ENCODE measurements at places on chromosomes 13 and 19.

GRCh38 chr19:31604493-31605040 is 255.3 kb upstream of the TSHZ3 start:
- DNase-seq = no peak

GRCh38 chr19:29833614-29834261 is 21.9 kb downstream of the CCNE1 start:
- DNase-seq = no peak

DNA sequence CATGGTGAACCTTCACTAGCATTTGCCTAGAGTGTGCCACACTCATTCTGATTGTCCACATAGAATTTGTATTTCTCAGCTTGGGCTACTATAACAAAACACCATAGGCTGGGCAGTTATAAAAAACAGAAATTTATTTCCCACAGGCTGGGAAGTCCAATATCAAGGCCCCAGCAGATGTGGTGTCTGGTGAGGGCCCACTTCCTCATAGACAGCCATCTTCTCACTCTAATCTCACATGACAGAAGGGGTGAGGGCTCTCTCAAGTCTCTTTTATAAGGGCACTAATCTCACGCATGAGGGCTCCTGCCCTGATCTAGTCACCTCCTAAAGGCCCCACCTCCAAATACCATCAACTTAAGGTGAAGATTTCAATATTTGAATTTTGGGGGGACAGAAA is 53.6 kb downstream of the LRRC63 start:
- no peak for DNase-seq

DNA sequence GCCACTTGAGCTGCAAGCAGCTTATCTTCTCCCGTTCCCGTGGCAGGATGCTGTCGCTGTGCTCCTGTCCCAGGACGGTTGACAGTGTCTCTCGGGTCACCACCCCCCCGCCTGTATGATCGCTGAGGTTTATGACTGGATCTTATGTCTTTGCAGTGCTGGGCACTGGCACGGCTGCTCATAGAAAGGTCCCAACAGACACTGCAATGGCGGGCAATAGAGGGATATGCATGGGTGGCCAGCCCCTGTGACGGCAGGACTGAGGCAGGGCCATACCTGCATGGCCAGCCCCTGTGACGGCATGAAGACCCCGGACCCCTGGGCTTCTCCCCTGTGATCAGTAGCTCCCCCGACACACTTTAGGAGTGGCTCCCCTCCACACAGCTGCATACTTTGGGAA is 307.2 kb downstream of the TEX29 start:
- DNase-seq = no peak

DNA sequence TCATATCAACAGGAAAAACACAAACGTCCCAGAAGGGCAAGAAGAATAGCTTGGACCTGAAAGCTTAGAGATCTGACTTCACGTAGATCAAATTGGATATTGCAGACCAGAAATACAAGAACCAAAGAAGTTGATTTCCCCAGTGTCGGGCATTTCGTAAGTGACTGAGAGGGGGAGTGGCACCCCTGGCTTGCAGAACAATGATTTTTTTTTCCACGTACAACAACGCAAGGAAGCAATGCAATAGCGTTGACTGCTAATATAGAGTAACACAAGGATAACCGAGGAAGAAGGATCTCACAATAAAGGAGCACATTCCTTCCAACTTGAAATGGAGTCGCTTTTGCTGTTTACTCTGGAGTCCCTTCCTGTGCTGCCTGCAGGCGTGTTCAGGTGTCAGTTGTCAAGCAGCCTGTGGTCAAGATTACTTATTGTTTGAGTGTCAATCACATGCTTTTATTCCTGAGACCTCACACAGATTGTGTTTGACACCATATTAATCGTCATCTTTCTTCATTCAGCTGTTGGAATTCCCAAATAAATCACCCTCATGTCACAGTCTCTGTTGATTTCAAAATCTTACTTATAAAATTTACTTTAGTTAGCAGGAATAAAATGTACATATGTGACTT is 139.4 kb downstream of the FREM2 start:
- DNase-seq = no peak

DNA sequence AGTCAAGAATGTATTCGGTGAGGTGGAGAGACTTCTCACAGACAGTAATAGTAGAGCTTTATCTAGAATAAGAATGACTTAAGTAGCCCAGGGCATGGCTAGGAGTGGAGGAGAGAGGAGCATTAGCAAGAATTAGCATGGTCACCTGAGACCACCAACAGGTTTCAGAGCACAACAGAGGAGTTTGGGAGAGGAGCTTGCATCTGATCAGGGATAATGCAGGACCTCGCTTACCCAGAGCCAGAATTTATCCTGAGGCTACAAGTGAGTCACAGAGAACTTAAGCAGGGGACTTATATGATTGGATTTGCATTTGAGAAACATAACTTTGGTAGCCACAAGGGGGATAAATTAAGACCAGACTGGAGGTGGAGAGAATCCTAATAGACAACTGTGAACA is 102.1 kb upstream of the FNDC3A start:
- DNase-seq = no peak

GRCh38 chr13:73039201-73040108 is 19.4 kb upstream of the KLF5 start:
- peak; percentile 49 for DNase-seq

DNA sequence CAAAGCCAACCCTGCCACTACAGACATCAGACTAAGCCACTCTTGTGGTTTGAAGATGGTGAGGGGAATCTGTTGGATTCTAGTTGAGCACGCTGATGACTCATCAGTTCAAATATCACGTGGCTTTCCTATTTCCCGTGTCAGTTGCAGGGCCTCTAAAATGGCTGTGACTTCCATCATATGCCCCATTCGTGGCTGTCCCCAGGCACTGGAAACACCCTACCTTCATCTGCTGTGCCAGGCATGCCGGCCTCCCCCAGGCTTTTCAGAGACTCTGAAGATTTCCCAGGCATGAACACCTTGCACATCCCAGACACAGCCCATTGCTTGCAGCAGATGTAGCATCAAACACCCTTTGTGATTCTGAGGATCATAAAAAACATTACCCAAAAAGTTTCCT is 659.9 kb downstream of the UQCRFS1 start:
- DNase-seq = no peak

- DNase-seq = peak; percentile 95
Measured at GRCh38 chr19:47274071-47274890, at the start of gene INAFM1. Gene INAFM1, plus strand, starts transcription at chr19:47274885. Its CDS starts 35 bp downstream, at chr19:47274920.

GRCh38 chr19:5973867-5974635 is 3.9 kb downstream of the RANBP3 start:
- DNase-seq = no peak

DNA sequence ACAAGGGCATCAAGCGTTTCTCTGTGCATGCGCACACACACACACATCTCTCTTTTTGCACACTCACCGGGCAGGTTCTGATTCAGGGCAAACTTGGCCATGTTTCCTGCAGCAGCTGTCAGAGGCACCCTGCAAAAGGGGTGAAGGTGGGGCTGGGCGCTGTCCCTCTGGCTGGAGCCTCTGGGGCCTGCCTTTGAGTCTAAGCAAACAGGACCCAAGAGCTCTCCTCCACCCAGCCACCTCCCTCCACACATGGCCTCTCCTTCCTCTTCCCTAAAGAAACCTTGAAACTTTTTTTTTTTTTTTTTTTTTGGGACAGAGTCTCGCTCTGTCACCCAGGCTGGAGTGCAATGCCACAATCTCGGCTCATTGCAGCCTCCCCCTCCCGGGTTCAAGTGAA is 5.3 kb downstream of the KANK3 start:
- no peak for DNase-seq

GRCh38 chr13:113647351-113648215 is 10.4 kb downstream of the ATP4B start:
- DNase-seq = no peak

DNA sequence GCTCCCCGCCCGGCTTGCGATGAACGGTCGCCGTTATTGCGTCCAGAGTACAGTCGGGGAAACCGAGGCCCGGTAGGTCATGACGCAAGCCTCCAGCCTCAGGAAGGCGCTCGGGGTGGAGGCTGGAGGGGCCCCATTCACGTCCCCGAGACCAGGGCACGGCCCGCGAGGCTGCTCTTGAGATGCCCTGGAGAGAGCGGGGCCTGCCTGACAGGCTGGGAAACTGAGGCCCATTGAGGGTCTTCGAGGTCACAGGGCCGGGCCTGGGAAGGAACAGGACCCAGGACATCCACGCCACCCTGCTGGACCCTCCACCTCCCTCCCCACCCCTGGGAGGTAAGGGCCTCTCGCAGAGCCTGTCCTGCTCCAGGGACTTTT is 367 bp downstream of the NDUFS7 start:
- DNase-seq = no peak

- DNase-seq = no peak
Measured at GRCh38 chr19:31264041-31264778, 85.0 kb downstream of the TSHZ3 start.

- no peak for DNase-seq
Measured at GRCh38 chr13:26956522-26957142, 196.0 kb upstream of the GPR12 start.

- DNase-seq = no peak
Measured at GRCh38 chr19:1676351-1677266, 24.2 kb upstream of the TCF3 start.

DNA sequence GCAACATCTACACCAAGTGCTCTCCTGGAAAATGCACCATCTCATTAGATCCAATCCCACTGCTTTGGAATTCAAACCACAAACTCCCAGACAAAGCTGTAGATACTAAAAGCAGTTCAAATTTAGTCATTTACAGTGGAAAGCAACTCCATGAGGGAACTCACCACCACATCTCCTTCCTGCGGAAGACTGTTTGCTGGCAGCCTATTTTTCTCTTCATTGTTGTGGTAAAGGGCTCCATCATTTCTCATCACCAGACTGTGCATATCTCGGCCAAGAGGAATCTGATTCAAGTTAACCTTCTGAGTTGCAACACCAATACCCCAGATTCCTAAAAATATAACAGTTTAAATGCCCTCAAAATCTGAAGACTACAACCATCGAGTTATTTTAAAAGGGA is 8.4 kb downstream of the SPRYD7 start:
- DNase-seq = no peak

DNA sequence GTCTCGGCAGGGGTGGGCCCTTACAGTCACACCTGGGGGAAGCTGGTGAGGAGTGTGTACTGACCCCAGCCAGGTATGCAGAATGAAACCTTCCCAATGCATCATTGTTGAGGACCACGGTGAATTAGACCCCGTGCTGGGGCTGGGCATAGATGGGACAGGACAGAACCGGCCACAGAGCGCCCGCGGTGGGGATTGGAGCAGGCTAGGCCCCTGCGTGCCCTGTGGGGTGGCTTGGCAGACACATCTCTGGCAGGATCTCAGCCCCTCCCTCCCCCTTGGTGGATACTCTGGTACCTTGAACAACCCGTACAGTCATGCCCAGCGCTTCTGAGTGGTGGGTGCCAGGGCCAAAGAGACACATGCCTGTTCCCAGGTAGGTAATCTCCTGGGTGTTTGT is 200.6 kb downstream of the TEX29 start:
- DNase-seq = no peak

- no peak for DNase-seq
Measured at GRCh38 chr13:76663592-76664335, 222.4 kb downstream of the KCTD12 start.

DNA sequence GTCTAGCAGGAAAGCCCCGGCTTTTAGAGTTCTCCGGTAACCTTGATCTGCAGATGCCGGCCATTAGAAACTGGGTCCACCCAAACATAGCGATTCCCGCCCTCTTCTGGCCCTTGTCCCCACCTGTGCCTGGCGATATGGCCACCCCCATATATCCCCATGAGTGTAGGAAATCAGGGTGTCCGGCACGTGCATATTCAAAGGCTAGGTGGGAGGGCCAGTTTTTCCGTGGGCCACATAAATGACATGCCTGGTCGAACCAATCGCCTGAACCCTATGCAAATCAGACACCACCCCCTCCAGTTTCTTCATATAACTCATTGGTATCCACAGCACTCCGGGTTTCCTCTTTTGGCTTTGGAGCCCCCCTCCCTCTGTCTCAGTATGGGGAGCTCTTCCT is 37.4 kb downstream of the ERICH4 start:
- DNase-seq = no peak

Data from NCI-H526 (cell line).